ENCODE measurements at places on chromosomes 3 and 15.
A peak's percentile ranks its signal among the peaks of the same experiment; 100 is the strongest.

DNA sequence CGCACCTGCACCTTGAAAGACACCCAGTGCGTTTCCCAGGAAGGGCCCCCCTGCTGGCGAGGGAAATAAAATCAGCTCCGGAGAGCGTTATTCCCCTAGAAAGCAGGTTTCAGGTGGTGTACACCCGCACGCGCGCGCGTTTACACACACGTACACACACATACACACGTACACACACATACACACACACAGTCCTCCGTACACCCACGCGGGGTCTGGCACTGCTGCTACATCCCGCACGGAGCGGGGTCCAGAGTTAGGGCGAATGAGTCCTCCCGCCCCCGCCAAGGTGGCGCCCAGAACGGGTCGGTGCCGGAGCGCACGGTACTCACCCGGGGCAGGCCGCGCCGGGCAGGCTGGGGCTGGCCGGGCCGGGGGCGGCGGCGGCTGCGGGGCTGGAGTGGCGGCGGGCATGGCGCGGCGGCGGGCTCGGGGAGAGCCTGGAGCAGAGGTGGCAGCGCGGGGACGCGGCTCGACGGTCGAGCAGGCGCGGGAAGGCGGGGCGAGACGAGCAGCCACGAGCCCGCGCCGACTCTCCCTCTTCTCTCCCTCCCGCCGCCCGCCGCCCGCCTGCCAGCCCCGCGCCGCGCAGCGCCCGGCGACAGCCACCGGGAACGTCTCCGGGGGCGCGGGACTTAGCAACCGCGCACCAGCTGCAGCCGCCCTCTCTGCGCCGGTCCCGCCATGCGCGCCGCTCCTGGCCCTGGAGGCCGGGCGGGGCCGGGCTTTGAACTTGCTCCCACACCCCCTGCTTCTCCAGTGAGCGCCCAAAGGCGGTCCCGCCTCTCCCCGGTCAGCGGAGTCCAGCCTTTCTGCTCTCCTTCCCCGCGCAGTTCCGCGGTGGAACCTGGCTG is at the start of gene DCLK3:
Gene DCLK3, minus strand, starts transcription at position 704 of the 854 bp plus-strand sequence. Its CDS starts 290 bp downstream, at position 414.
- no peak for DNase-seq

DNA sequence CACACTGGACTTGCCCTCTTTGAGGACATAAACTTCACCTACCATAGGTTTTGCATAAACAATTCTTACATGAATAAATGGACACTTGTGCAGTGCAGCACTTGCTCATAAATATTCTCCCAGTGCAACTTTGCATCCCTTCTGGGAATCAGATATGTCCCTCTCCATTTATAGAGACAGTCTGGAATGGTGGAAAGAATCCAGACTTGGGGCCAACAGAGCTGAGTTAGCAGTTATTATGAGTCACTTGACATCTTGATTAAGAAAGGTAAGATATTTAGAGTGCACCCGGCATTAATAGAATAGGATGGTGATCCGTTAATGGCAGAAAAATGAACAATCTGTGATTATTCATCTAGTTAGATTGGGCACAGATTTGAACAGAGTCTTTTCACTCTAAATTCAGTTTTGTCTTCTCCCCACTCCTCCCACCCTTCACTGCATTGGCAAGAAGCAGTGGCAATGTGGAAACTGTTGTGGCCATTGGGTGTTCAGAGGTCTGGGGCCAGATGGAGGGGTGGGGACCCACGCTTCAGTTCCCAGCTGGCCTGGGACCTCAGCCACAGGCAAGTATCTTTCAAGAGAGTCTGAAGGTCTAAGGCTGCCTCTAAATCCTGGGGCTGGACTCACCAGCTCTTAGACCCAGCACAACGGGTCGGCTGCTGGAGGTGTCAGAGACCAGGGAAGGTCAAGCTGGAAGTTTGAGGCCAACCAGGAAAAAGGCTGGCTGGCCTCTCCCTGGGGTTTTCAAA is 58.9 kb upstream of the KY start:
- DNase-seq = no peak

DNA sequence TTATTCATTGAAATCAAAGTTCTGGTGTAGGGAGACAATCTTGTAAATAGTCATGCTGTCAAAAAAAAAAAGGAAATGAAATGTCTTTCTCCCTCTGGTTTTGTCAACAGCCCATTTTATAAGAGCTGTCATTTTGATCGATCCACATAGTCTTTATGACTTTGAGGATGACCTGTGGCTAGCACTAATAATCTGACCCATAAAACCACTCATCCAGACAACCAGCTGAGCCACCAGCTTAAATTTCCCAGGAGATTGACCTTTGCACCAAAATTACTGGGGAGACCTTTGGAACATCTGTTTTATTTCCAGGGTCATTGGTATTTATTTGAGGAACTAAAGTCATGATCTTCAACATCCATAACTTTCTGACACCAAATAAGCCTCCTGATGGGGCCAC is 98.5 kb upstream of the MME start:
- DNase-seq = no peak

DNA sequence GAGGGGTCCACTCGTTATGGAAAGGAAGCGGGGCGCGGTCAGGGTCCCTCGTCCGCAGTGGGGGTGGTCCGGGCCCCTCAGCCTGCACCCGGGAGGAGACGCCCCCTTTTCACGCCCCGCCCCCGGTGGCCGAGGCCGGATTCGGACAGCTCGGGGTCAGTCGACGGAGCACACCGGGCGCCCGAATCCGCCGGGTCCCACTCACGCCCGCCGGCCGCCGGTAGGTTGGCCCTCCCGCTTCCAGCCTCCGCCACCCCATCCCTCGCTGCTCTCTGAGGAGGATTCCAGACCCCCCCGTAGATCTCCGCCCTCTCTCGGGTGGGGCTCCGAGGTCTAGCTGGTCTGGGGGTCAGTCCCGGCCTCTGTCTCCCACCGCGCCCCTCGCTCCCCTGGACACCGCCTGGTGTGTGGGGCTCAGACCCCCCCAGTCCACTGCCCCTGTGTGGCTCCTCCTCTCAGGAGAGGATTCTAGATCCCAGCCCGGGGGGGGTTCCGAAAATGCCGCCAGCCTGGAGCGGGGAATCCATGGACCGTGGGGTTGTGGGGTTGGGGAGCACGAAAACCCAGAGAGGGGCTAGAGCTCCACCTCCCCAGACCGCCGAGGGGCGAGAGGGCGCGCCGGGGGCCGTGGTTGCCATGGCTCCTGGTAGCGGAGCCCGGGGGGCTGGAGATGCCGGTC is 725 bp downstream of the CHL1 start:
- no peak for DNase-seq

DNA sequence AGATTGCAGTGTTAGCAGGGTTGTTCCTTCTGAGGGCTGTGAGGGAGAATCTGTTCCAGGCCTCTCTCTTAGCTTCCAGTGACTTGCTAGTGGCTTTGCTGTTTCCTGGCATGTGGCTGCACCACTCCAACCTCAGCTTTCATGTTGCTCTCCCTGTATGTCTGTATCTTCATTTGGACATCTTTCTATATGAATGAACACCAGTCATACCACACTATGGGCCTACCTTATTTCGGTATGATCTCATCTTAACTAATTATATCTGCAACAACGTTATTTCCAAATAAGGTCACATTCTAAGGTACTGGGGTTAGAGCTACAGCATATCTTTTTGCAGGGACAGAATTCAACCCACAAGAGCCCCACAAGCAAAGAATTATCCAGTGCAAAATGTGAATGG is 356.7 kb upstream of the UMPS start:
- no peak for DNase-seq

DNA sequence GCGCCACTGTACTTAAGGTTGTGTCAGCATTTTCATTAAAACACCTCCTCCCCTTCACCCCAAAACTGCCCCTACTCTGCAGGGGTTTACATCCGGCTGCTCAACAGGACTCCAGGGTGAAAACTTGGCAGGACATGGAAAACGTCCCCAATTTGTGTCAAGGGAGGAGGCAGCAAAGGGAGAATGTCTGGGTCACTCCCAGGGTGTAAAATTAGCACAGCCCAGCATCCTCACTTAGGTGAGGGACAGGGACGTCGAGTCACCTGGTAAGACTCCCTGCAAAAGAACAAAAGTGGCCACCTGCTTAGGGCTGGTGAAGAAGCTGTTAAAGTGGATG is 532.3 kb downstream of the FOXP1 start:
- DNase-seq = no peak

GRCh38 chr15:69626095-69627066 is 173.8 kb downstream of the RPLP1 start:
- no peak for DNase-seq

- no peak for DNase-seq
Measured at GRCh38 chr15:32033186-32033890, 3.0 kb downstream of the CHRNA7 start.

DNA sequence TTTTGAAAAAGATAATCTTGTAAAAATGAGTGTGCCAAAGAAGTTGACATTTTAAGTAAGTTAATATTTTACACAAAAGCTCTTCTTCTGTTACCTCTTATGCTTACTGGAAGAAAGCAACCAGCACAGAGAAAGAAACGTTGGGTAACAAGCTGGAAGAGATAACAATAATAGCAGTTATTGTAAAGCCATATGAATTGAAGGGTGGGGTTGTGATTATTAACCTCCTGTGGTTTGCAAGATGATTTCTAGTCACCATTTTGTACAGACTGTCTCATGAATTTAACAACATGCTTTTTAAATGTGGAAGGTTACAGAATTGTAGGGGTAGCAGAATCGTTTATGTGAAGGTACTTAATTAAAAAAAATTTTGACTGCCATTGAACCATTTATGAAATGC is 9.2 kb downstream of the RAP2B start:
- no peak for DNase-seq

DNA sequence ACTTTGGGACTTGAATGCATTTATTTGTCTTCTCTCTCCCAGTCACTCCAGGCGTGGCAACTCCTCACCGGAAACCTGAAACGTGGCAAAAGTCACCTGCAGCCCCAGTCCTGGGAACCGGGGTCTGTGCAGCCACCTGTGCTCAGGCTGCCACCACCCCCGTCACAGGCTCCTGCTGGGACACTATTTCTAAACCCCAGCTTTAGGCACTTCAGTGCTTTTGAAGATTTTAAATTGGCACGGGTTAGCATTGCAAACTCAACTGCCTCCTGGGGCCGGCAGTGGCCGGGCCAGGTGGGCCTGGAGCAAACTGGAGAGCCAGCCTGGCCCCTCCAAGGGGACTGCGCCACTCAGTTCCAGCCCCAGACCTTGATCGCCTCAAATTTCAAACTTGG is 146.7 kb upstream of the IQSEC1 start:
- DNase-seq = no peak

GRCh38 chr3:108441071-108441507 is 69.3 kb downstream of the MYH15 start:
- no peak for DNase-seq

GRCh38 chr3:160746976-160747375 is 9.1 kb upstream of the PPM1L start:
- no peak for DNase-seq

DNA sequence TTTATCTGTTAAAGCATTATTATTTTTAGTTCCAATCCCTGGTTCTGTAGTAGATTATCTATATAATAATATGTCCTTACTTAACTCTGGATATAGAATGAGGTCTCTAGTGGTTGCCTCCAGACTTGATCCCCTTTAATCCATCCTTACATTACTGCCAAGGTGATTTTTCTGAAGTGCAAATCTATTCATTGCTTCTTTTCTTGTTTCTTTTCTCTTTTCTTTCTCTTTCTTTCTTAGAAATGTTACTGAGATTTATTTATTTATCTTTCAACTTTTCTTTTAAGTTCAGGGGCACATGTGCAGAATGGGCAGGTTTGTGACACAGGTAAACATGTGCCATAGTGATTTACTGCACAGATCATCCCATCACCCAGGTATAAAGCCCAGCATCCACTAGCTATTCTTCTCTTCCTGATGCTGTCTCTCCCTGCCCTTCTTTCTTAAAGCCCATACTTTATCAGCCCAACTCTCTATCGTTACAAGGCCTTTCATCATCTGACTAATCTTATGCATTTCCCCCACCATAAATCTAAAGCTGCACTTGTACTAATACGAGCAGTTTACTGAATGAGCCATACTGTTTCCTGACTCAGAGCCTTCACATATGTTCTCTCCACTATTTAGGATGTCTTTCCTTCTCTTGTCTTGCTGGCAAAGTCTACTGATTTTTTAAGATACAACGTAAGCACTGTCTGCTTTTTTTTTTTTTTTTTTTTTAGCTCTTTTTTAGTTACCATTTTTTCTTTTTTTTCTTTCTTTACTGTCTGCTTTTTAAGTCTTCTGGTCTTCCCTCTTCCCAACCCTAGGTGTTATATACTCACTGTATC is 4.6 kb downstream of the GLCE start:
- peak; percentile 33 for DNase-seq

DNA sequence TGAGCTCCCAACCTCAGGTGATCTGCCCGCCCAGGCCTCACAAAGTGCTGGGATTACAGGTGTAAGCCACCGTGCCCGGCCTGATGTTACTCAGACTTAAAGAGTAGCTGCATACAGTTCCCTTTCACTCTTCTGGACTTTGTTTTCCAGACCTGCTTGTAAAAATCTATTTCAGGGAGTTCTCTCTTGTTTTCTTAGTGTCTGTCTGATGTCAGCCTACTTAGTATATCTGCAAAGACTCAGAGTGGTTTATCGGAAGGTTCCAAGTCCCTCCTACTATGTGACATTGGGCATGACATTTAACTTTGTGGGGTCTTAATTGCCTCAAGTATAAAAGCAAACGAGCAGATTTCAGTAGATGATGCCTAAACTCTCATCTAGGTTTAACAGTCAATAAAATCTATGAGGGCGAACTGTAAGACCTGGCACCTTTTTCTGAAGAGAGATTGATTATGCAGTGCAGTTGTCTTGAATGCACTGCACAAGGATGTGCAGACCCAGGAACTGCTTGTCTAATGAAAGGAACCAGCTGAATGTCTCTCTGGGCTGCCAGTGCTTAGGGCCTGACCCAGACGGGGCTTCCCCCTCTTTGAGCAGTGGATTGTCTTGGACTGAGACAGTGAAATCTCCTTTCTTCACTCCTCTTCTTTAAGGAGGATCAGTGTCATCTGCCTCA is 301.4 kb downstream of the PTPRG start:
- DNase-seq = no peak

DNA sequence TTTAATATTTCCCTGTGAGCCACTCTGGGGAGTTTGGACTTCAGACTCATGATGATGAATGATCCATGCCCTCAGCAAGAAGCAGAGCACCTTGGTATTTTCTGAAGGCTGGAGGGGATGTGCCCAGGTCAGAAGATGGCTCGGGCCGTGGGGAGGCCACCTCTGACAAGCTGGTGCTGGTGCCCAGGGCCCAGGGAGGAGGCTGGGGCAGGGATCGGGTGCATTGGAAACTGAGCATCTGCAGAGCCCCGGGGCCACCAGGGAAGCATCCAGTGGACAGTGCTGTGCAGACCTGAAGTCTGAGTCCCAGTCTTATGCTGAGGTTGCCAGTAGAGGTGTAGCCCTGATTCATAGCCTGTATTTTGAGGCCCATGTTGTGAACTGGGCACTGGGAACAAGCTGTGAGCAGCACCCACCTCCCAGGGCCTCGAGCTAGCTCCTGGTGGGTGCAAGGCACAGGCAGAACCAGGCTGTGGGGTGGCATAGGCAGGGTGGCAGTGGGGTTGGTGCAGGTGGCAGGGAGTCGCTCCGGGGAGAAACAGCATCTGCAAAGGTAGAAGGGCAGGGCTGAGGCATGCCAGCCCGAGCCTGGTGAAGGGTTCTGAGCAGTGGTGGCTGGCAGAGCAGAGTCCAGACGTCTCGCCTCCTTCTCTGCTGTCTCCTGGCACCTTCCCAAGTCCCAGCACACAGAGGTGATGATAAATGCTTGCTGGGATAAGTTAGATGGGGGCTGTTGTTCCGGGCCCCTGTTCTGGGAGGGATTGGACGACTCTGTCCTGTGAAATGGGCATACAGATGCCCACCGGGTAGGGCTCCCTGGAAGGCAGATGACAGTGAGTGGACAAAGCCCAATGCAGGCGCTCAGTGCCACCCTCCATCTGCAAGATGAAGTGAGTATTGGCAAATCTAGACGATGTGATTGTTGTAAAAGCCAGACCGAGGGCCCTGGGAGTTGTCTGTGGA is 10.6 kb downstream of the DNAJB8 start:
- no peak for DNase-seq

Data from kidney capillary endothelial cell (primary cell).